NAMALWA (cell line): ENCODE measurements at places on chromosomes 6 and 20.

- peak; percentile 67 for DNase-seq
Measured at GRCh38 chr20:46438156-46438750, 31.8 kb upstream of the ELMO2 start.

DNA sequence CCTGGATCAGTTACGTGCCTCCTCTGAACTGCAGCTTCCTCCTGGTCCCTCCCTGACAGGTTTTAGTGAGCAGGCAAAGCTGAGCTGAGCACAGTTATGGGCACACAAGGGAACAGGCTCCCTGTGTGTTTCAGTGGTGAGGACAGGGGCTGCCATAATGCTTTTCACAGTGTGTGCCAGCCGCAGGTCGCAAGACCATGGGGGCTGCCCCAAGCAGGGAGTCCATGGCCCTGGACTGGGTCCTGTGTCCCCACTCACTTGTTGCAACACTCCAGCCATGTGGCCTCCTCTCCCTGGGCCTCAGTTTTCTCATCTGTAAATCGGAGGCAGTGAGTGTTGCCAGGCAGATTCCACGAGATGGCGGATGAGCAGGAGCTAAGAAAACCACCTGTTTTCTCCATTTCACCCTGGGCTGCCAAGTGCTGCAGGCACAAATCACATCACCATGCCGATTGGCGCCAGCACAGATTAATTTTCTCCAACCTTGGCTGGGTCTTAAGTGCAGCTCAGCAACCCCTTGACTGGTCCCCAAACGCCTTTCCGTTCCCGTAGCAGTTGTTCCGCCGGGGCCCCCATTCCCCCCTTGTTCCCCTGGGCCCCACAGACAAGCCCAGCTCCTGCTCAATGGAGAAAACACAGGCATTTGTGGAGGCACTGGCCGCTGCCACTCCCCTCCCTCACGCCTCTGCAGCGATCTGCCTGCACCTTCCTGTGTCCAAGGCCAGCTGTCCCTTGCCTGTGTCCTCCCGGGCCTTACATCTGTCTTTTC lies 57.1 kb upstream of the NNAT start:
- DNase-seq: no peak

- DNase-seq: no peak
Measured at GRCh38 chr6:140956571-140957369, 1176.0 kb upstream of the GJE1 start.

DNA sequence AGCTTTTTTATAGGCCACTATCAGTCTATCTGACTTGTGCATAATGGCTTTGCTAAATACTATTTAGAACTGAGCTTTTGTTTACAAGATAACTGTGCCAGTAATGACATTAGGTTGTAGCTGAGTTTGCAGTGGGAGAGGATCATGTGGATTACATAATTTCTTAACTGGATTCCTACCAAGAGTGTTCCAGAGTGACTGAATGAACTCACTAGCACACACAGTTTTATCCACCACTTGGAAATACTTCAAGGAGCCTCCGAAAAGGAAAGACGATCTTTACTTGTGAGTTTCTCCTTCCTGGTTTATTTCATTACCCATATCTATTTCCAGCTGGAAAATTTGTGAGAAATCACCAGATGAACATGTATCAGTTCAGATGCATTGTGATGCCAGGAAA lies 10.9 kb upstream of the SYNE1 start:
- no peak for DNase-seq

DNA sequence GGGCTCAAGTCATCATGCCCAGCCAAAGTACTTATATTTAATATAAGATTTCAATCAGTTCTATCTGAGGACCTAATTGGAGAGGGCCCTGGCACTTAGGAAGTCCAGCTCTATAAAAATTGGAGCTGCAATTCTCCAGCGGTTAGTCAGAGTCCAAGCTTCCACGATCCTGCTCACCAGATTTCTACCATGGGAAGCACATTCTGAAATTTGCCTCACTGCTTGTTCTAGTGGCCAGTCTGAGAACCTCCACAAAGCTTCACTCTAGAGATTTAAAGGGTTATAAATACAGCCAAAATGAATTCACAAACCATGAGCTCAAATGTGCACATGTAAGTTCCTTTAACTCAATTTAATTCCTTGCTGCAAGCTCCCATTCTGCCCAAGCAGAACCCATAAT lies 33.5 kb downstream of the PNLDC1 start:
- no peak for DNase-seq

DNA sequence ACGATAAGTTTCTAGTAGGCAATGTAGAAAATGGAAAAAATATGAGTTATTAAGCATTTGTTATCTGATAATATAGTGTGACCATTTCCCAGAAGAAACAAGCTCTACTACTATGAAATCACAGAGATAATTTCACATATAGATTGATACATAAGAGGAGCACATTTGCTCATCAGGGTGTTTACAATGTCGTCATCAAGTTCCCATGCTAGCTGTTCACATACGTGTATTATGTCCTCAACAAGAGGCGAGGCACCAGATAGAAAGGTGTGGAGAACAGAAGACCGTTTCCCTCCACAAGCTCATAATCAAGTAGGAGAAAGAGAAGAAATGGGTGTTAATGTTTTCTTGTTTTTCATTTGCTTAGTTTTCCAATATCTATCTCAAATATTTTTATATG lies 326.1 kb upstream of the ARID1B start:
- no peak for DNase-seq

DNA sequence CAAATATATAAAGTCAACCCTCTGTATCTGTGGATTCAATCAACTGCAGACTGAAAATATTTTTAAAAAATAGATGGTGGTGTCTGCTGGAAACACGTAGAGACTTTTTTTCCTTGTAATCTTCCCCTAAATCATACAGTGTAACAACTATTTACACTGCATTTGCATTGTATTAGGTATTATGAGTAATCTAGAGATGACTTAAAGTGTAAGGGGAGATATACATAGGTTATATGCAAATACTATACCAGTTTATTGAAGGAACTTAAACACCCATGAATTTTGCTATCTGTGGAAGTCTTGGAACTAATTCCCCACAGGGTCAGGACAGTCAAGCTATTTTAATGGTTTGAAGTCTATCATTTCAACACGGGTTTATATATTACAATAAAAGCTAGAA lies 10.2 kb downstream of the HDAC2 start:
- no peak for DNase-seq

DNA sequence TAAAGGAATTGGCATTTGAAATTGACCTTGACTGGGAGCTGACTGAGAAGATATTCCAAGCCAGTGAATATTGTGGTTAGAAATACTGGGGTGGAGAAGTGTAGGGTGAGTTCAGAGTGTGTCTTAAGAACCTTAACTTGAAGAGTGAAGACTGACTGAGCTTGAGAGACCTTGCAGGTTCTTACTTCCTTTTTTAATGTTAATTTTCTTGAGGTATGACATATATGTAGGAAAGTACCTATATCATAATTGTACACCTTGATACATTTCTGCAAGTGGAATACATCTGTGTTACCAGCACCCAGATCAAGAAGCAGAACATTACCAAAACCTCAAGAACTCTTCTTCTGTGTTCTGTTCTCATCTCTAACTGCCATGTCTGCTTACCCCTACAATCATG lies 11.0 kb downstream of the DHX35 start:
- no peak for DNase-seq

DNA sequence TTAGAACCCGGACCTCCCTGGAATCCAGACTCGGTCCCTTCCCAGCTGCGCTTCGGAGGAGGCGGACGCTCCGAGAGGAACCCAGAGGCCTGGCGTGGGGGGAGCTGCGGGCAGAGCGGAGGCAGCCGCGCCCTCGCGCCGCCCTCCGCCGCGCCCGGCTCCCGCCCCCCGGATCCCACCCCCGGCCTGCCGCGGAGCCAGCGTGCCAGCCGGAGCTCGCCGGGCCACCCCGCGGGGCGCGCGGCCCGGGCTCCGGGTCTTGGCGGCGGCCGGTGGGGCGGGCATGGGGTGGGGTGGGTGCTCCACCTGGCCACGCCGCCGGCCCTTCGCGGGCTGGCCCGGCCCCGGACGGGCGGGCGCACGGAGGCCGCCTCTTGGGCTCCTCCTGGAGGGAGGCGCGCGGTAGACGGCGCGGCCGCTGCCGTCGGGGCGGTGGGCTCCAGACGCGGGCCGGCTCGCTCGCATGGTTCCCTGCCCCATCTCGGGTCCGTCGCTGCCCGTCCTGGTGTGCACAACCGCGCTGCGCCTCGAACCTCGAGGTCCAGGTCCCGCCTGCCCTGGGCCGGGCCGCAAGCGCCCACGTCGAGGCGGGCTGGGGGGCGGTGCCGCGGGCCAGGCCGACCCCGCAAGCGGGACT lies 592 bp upstream of the CDYL start:
- no peak for DNase-seq

- no peak for DNase-seq
Measured at GRCh38 chr20:45336530-45337366, 11.5 kb downstream of the SDC4 start.
